NCI-H1694 treated with DMSO at 0.1 percent for 48 hours (cell line): ENCODE measurements at places on chromosomes 11 and 22.

- DNase-seq = no peak
Measured at GRCh38 chr11:59960502-59961381, 3.1 kb upstream of the OOSP4A start.

DNA sequence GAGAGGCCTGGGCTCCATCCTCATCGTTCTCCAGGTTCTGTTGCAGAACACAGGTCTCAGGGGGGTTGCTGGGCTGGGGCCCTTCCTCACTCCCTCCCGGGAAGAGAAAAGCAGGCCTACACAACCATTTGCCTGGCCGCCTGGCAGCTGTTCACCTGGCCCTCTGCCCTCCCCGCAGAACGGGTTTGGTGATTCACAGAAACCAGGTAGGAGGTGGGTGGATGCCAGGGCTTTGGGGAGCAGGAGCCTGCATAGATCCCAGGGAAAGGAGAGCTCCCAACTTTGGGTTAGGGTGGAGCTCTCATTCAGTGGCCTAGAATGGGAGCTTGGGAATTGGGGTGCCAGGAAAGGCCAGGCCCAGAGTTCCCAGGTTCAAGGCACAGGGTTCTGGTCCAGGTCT lies 995 bp downstream of the TMEM134 start:
- no peak for DNase-seq

- no peak for DNase-seq
Measured at GRCh38 chr22:46969961-46970360, 207.5 kb downstream of the TBC1D22A start.

DNA sequence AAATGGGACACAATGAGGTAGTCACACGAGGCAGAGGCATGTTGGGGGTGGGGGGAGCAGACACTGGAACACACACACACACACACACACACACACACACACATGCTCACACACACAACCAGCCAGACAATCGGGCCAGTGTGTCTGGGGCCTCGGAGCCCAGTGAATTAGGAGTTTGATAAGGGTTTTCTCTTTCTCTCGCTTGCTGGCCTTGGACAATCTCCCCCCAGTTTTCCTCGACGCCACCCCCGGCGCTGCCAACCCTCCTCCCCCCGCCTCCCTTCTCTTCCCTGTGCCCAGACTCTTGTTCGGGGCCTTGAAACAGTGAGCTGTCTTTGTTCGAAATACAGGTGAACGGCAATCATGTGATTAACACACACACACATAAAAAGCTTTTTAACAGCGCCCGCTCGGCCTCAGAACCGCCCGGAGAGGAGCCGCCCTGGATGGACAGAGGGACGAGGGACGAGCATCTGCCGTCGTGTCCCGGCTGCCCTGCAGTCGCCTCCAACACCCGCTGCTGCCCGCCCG lies 1.5 kb upstream of the SOX10 start:
- DNase-seq = no peak

DNA sequence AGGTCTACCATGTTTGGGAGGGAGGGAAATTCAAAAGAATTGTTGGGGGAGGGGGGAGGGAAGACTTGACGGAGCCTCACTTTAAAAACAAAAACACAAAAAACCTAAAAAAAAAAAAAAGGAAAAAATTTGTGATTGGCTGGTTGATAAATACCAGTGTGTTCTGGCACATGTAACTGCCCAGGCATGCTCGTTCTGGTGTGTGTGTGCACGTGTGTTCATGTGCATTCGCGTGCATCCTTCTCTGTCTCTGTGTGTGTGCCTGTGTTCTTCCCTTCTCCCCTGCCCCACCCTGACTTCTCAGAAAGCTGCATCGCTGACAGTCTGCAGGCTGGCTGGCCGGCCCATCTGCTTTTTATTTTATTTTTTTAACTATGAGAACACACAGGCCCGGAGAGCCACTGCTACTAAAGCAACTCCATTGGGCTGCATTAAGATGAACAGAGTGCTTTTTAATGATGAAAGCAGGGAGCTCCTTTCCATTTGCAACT lies 22.6 kb upstream of the ADSL start:
- DNase-seq = no peak

- no peak for DNase-seq
Measured at GRCh38 chr11:127643268-127644058, 642.9 kb upstream of the KIRREL3 start.

DNA sequence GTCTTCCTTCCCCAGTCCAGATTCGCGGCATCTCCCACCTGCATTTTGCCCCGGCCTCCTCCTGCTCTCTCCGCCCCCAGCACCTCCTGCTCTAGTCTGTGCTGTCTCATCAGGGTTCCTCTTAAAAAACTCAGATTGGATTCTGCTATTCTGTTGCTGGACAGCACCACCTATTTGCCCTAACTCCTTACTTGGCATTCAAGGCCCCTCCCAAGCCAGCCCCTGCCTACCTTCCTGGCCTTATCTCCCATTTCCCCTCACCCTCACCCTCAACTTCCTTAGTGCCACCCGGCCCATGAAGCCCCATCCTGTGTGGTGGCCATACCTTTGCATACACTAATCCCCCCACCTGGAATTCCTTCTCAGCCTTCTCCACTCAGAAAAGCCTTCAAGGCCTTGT lies 59.9 kb upstream of the PRDM11 start:
- no peak for DNase-seq

DNA sequence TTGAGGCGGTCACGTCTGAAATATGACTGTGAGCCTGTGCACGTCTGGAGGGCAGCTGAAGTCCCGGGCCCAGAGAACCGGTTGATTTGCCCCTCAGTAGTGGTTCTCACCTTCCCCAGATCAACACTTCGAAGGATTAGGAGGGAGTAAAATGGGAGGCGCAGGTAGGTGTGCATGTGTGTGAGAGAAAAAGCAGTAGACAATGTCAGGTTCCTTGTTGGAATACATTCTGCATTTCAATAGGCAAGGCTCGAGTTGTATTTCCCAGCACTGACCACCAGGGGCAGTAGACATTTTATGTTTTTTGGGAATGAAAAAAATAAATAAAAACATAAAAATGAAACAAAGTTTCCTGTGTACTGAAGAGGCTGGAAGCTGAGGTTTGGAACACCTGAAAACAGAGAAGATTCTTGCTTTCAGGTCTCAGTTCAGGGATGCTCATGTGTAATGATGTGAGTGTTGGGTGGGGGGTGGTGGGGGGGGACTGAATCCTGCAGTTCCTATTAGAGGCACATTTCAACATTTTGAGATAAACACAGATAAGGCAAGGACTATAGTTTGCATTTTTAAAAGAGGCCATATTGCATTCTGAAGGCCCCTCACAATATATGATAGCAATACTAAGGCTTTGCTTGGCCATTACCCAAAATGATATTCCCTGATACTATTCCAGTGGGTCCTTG lies 333.9 kb downstream of the CADM1 start:
- no peak for DNase-seq

DNA sequence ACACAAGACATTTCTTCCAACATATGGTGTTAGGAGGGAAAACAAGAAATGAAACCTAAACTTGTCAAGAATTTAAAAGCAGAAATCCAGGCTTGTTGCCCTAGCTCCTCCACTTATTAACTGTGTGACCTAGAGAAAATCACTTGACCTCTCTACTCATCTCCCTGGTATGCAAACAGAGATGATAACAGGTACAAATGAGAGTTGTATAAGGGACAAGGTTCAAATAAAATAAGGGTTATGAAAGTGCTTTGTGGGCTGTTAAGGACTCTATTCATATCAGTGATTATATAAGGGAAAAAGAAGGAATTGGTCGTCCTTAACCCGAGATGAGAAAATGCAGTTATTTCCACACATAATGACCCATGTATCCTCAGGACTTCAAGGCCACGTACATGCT lies 372.7 kb upstream of the TENM4 start:
- no peak for DNase-seq

GRCh38 chr11:104907521-104908185 lies 9.4 kb upstream of the CASP12 start:
- no peak for DNase-seq

- DNase-seq = no peak
Measured at GRCh38 chr22:36923131-36923788, 9.8 kb downstream of the CSF2RB start.

DNA sequence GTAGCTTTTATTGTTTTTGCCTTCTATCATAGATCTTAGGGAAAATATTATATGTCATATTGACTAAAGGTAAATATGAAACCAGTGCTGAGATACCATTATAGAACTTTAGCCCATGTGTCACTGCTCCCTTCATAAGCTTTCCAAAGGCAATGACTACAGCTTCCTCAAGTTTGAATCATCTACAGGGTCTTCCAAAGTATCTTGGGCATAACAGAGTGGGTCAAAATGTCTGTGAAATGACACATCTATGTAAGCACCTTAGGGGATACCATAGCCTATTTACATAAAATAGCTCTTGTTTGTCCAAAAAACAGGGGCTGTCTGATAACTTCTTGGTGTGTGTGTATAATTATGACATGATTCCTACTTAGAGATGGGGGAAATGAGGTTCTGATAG lies 52.5 kb downstream of the RELT start:
- no peak for DNase-seq

- DNase-seq = no peak
Measured at GRCh38 chr11:13343067-13343466, 65.5 kb downstream of the BMAL1 start.

- DNase-seq = no peak
Measured at GRCh38 chr11:24348908-24349307, 147.9 kb upstream of the LUZP2 start.

GRCh38 chr11:114033066-114033465 lies 26.4 kb upstream of the ZBTB16 start:
- DNase-seq = no peak

DNA sequence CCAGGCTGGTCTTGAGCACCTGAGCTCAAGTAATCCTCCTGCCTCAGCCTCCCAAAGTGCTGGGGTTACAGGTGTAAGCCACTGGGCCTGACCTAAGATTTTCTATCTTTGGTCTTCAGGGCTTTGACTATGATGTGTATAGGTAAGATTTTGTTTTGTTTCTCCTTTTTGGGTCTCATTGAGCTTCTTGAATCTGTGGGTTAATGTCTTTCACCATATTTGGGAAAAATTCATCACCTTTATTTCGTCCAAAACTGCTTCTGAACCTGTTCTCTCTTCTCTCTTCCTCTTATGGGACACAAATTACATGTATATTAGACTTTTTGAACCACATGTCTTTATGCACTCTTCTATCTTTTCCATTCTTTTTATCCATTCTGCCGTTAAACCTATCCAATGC lies 100.4 kb downstream of the OSBP2 start:
- no peak for DNase-seq

DNA sequence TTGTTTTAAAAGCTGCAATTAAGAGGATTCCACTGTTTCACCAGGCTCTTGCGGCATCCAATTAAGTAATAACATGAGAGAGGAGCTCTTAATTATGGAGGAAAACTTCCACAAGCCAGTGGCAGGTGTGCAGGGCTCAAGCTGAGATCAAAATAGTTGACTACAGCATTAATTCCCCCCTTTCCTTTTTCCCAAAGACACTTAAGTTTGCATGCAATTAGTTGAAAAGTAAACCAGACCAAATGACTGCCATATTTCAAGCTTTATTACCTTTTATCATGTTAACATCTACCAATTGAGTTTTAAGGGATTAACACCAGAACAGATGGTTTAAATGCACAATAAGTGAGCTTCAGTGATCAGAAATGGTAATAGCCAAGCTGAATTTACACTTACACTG lies 32.1 kb downstream of the FAM168A start:
- peak; percentile 32 for DNase-seq

- no peak for DNase-seq
Measured at GRCh38 chr11:109062445-109062844, 359.5 kb upstream of the C11orf87 start.

GRCh38 chr11:133619973-133620372 lies 87.7 kb upstream of the OPCML start:
- no peak for DNase-seq

- no peak for DNase-seq
Measured at GRCh38 chr22:48781868-48782267, 1045.8 kb downstream of the BRD1 start.

DNA sequence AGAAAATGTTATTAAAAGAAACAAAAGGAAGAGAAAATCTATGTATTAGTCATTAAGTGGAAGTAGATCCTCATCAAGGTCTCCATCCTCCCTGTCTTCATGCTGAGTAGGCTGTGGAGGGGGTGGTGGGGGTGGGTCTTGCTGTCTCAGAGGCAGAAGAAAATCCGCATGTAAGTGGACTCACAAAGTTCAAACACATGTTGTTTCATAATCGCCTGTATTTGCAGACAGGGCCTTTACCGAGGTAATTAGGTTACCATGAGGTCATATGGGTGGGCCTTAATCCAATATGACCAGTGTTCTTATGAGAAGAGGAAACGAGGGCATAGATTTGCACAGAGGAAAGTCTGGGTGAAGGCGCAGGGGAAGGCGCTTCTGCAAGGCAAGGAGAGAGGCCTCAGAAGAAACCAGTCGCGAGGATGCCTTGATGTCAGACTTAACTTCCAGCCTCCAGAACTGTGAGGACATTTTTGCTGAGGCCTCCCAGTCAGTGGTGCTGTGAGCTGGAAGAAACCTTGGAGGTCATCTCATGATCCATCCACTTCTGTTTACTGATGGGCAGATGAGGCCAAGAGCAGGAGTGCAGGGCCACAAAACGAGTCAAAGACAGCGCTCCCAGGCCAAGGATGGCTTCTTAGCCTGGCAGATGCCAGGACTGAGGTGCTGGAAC lies 49.3 kb upstream of the THY1 start:
- DNase-seq = no peak

GRCh38 chr22:33300165-33300564 lies 242.0 kb upstream of the SYN3 start:
- no peak for DNase-seq

DNA sequence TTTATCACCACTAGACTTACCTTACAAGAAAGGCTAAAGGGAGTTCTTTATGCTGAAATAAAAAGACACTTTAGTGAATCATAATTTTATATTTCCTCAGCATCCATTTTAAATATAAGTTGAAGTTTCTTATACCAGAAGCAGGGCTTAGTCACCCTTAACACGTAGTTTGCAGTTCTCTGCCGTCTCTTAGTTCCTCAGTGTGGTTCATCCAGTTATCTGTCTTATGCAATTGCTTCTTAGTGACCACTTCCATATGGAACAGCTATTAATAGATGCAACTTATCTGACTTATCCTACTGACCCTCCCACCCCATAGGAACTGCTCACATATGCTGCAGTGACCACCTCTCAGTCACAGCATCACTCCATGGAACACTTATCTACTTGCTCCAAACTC lies 11.7 kb upstream of the SLC36A4 start:
- no peak for DNase-seq
